ENCODE measurements at places on chromosomes 2 and 18.

DNA sequence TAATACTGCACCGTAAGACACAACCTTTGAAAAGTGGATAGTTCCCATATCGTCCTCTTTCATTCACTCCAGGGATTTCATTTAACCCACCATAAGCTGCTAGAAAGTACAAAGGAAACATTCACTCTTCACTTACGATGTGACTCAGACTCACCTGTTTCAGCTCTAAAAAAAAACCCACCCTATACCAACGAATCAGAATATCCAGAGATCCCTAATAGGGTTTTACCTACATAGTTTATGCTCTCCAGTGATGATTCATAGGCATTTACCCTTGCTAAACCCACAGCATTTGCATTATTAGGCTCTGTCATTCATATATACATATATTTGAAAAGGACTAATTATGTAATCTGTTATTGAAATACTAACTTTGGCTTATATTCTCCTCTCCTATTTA, 60.2 kb downstream of the PRPF40A start:
- DNase-seq: no peak

- no peak for DNase-seq
Measured at GRCh38 chr18:7064346-7064745, 53.3 kb downstream of the LAMA1 start.

DNA sequence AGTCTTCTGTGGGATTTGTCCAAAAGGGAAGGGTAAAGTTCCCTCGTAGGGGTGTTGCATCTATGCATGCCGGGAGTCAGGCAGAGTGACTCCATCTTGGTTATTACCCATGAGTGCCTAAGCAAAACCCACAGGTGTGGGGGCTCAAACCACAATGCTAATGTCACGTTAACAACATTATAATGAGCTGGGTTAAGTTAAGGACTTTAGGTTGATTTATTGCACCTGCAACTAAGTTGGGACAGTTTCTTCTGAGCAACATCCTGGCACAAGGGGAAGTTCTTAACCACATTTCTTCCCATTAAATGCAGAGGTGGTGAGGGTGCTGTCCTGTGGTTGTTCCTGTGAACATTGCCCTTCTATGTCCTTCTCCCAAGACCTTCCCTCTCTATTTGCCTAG, 1596.8 kb upstream of the SLC39A10 start:
- peak; percentile 27 for DNase-seq

GRCh38 chr2:5978131-5978751, 286.1 kb downstream of the SOX11 start:
- DNase-seq: no peak

DNA sequence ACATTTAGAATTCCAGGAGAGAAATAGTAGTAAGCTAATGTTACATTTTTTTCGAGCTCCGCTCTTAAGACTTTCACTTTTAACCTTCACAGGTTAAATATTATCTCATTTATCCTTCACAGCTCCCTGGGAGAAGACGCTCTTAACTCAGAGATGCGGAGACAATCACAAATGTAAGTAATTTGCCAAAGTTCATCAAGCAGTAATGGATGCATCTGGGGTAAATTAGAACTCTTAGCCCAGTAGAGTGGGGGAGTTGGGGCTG, 168.5 kb downstream of the SPP2 start:
- DNase-seq: no peak

DNA sequence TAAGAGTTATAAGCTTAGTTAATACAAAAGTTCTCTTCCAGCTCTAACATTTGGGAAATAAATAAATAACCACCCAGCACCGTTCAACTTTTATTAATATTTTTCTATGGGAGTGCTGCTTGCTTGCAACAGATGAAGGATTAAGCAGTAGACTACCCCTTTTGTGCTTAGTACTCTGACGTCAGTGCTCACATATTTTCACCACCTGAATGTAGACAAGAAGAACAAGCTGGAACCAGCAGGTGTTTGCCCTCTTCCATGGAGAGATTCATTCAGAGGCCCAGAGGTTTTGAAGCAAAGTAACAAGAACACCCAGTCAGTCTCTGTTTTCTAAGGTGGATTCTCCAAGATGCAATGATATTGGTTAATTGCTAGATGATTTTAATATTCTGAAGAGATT, 307.1 kb upstream of the PIK3C3 start:
- DNase-seq: no peak

GRCh38 chr2:234930397-234930796, 21.4 kb upstream of the SH3BP4 start:
- no peak for DNase-seq

DNA sequence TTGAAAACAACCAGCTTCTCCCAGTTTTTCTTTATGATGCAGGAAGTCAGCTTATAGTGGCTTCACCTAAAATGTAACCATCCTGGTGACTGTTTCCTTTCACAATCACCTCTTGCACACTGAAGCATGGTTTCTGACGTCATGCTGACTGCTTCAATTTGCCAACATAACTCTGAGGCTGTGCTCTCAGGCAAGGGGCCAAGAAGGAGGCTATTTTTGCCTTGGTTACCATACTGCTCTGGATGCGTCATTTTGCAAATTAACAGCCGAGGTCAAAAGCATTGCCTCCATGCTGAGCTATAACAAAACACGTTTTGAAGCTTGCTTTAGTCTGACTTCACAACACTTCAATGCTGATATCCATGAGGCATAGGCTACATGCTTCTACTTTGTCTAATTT, 397.8 kb downstream of the METTL4 start:
- DNase-seq: no peak

DNA sequence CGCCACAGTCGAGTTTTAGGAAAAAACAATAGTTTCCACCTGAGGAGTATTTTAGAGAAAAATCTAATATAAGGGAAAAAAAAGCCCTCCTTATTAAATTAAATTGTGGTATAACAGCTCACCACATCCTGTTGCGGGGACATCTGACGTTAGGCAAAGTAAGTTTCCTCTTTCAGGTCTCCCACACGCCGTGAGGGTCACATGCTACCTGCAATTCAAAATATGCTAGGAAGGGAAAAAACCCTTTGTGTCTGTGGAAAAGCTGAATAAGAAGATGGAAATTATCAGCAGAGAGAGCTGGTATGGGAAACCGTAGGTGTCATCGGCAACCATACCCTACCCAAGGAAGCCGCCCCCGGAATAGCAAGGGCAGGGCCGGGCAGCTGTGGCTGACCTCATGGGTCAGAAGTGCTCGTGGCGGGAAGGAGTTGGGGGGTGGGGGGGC, 128.0 kb downstream of the NFATC1 start:
- peak; percentile 88 for DNase-seq

DNA sequence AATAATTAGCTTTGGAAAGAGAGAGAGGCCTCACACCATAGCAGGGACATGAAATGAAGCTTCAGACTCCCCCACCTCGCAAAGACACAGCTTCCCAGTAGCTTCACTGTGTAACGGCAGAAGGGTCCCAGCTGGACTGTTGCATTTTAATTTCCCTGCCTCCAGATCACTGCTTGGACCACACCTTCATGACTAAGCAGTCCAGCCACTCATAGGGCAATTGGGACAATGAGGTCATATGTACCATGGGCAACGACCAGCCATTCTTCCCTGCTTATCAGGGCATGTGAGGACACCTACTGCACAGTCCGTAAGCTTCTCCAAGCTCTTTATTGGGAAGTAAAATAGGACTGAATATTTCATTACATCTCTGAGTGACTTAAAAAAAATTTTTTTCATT, 183.0 kb downstream of the MREG start:
- peak; percentile 50 for DNase-seq

DNA sequence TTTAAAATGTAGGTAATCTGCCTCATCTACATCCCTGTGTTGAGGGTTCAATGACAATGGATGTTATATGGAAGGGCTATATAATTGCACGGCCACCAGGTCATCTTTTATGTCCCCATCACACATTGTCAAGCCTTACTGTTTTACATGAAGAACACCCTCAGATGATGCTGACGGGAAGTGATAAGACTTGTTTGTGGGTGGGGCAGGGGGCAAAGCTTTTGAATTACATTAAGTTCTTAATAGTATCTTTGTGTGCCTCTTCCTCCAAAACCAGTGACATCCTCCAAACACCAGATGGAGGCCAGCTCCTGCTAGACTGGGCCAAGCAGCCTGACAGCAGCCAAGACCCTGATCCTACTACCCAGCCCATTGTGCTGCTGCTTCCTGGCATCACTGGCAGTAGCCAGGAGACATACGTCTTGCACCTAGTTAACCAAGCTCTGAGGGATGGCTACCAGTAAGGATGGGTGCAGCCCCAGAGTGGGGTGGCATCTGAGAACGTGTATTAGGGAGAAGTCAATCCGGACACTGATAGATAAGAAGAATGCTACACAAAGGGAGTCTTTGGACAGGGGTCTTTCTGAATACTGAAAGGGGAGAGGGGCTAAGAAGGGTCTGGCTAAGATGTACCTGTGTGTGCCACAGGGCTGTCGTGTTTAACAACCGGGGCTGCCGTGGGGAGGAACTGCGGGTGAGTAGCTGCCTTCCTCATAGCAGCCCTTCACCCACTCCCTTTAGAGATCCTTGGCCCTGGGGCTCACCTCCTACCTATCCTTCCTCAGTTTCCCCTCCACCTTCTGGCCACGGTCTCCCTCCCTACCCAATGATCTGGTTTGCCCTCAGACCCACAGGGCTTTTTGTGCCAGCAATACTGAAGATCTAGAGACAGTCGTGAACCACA, 5.3 kb downstream of the ABHD1 start:
- DNase-seq: peak; percentile 64

GRCh38 chr2:237726401-237726830, 72.2 kb upstream of the RBM44 start:
- DNase-seq: peak; percentile 41

- no peak for DNase-seq
Measured at GRCh38 chr18:23929362-23929930, 85.1 kb upstream of the TTC39C start.

DNA sequence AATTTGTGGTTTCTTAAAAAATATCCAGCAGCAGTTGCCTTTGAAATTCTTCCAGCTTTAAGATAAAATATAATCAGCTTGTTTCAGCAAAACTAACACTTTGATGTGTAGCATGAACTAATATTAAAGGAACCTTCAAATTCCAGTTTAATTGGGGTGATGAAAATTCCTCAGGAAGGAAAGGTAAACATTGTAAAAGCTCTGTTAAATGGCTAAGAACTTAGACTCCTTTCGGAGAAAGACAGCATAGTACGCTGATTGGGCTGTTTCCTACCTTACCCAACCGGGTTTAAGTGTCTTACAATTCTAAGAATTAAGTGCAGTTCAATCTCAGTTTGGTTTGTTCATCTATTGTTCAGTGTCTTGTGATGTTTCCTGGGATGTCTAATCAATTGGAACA, 108.3 kb downstream of the CDH7 start:
- DNase-seq: no peak

GRCh38 chr2:121288454-121289231, 3.6 kb upstream of the TFCP2L1 start:
- peak; percentile 39 for DNase-seq

DNA sequence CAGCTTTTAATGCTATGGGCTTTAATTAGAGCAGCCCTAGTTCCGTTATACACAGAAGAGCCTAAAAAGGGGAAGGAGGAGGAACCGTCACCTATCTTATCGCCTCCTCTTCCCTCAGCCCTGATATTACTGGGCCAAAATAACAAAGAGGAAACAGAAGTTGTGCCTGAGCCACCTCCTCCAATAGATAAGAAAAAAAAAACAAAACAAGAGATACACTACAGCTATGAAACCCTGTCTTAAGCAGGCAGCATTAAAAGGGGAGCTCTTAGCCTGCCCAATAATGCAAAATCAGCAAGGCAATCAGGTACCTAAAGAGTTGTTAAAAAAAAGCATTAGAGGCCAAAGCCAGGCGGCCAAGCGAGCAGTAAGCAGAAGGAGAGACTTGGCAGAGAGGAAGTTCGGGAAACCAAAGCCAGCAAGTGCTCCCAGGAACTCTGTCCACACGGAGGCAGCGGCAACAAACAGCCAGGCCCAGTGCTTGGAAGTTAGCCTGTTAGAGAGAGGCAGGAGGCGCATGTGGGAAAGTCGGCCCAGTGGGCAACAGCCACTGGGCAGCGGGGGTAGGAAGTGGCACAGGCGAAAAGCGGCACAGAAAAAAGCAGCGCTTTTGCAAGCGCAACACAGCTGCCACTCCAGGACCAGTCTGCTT, 41.8 kb upstream of the PDK1 start:
- DNase-seq: peak; percentile 95

DNA sequence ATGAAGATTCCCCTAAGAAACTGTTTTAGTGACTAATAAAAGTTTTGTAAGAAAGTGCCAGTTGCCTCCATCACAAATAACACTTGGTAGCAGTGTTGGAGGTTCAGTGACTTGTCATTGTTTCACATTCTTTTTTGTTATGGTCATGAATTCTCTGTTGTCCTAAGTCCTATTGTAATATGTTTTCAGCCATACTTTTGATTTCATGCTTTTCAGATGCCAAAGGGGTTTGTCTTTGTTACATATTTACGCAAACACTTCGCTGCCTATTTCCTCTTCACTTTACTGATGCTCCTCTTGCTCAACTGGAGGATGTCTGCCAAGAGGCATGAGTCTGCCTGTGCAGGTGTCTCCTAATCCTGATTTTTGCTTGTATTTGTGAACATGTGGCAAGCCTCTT, 66.6 kb downstream of the PHLPP1 start:
- peak; percentile 29 for DNase-seq

GRCh38 chr2:25414781-25415180, 73.1 kb upstream of the DNMT3A start:
- peak; percentile 71 for DNase-seq

DNA sequence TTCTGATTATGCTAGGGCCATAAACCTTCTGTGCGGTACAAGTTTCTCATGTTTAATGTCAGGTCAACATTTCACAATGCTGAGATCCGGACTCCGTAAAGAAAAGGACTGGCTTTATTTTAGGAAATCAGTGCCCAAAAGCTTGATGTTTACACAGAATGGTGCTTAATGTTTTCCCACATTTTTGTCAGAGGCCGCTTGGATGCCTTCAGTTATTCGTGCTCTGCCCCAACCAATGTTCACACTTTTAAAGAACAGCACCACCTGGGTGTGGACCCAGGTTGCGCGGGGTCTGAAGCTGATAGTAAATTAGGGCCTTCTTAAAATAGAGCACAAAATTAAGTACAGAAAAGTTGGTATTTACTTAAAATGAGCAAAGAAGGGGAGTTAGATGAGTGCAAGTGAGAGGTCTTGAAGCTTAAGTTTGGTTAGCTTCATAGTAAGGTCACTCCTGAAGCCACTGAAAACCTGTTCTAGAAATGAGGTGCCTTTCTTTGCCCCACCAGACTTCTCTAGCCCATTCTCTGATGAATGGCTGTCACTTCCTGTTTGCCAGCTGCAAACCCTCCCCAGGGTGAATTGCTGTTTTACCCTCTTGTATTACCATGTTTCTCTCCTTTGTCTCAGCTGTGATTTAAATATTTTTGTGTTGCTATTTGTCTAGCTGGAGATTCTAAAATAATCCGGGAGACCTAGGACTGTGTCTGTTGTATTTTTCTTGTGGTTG, 20.5 kb downstream of the SLC3A1 start:
- peak; percentile 15 for DNase-seq

Data from hematopoietic multipotent progenitor cell treated with erythropoietin and hydrocortisone succinate and interleukin-3 and kit ligand, for 4 days (in vitro differentiated cells).